Cortex of kidney (tissue), 1 donor: ENCODE measurements at places on chromosomes 7 and 10.

GRCh38 chr7:127252778-127253280 lies at the start of gene GRM8:
Gene GRM8 (minus strand): TSS chr7:127252941.
- DNase-seq: no peak

DNA sequence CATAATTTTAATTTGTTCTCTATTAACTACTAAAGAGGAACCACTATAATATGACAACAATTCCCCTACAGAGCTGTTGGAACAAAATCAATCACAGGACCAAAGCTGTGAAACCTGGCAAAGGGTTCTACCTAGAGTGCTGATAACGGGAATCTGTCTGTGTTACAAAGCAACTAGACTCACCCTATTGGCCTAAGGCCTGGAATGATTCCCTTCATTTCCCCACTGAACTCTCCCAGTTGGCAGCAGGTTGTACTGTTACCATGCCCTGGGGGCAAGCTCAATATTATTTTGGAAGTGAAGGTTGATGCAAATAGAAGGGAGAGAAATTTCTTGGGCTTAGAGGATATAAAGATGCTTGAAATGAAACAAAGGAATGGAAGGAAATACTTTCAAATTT lies 81.8 kb downstream of the SEMA3A start:
- DNase-seq: no peak

GRCh38 chr10:110410329-110411046 lies 87.2 kb upstream of the DUSP5 start:
- DNase-seq: no peak

GRCh38 chr10:100534726-100535125 lies 1.0 kb upstream of the HIF1AN start:
- no peak for DNase-seq

DNA sequence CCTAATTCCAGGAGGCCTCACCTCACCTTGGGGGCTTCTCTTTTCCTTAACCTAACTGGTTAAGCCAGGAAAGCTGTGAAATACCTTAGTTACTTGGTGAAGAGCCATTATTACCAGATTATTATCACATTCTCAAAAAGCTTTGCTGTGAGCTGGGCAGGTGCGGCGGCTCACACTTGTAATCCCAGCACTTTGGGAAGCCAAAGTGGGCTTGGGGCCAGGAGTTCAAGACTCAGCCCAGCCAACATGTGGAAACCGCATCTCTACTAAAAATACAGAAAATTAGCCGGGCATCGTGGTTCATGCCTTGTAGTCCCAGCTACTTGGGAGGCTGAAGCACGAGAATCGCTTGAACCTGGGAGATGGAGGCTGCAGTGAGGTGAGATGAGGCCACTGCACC lies 102.4 kb upstream of the KLF6 start:
- no peak for DNase-seq

GRCh38 chr10:88608780-88609179 lies 22.2 kb downstream of the LIPJ start:
- DNase-seq: no peak

DNA sequence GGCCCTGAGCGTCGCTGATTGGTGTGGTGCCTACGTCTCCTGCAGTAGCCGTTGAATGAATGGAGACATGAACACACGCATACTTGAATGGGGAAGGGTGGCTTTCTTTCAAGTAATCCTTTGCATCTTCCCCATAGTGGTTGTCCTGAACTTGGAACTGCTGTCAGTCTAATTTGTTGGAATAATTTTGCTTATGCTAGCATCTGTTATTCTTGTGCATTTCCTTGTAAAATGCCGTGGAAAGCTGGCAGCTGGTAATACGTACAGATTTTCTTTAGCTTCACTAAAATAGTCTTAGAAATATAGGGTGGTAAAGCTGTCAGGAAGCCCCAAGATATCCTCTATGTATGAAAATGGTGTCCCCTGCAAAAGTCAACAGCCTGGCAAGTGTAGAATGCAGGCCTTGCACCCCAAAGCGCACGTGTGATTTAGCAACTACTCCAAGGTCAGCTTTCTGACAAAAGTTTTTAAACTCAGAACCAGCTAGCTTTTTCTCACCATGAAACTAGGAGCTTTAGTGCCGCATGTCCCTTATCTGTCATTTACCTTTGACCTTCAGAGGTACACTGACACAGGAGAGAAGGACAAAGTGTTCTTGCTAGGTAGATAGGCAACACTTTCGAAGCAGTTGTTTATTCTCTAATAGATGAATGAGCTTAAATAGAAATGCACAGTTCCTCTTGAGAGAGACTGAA lies 70.8 kb downstream of the RBM33 start:
- DNase-seq: no peak
